ENCODE measurements at places on chromosomes 2 and 18.

- no peak for DNase-seq
Measured at GRCh38 chr2:65429786-65430602, 2.4 kb downstream of the SPRED2 start.

- DNase-seq, result peak; percentile 6
Measured at GRCh38 chr2:198127627-198128026, 323.2 kb downstream of the PLCL1 start.

DNA sequence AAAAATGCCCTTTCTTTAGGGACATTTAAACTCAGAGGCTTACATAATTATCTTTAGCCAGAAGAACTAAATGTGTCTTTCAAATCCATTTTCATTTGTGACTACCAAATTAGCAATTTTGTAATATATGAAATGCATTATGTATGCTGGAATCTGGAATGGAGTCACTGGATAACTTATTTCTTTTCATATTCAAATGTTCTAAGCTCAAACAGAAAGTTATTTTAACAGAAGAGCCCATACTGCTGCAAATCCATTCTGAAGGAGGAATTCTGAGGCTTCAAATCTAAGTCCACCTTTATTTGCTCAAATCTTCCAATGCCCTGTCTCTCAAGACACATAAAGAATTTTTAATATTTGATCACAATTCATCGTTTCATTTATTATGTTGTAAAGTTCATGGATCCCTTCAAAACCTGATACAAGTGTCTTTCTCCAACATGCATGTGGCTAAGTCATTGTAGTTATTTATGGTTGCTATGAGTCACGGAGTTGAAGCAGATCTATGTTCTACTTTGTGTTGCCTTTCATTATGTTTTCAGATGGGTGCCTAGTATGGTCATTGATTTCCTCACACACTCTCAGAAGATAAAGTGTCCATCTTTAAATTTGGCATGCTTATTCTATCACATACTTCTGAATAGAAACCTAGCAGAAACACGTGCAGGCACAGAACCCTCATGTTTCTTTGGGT lies 214.8 kb upstream of the GCFC2 start:
- no peak for DNase-seq

GRCh38 chr2:46943881-46944798 lies 28.5 kb upstream of the MCFD2 start:
- DNase-seq, result no peak

- no peak for DNase-seq
Measured at GRCh38 chr2:85324639-85325465, 2.9 kb downstream of the TGOLN2 start.

GRCh38 chr2:33213648-33214047 lies 262.8 kb upstream of the RASGRP3 start:
- DNase-seq, result no peak

Measured in NCI-H1417 treated with DMSO at 0.1 percent for 48 hours (cell line).